ENCODE measurements at places on chromosomes 7 and 10.

DNA sequence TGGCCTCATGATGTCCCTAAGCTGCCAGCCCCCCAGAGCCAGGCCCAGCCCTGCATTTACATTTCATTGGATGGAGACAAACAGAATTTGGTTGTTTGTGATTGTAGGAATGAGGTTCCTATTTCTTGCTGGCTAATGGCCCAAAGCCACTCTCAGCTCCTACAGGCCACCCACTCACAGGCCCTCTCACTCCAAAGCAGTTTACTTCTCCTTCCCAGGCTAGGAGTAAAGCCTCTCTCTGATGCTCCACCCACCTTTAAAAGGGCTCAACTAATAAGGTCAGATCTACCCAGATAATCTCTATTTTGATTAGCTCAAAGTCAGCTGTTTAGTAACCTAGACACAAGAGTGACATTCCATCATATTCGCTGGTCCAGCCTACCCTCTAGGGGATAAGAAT is 11.2 kb upstream of the CUZD1 start:
- no peak for DNase-seq

GRCh38 chr10:44066527-44067255 is 318.2 kb downstream of the CXCL12 start:
- DNase-seq, result no peak

DNA sequence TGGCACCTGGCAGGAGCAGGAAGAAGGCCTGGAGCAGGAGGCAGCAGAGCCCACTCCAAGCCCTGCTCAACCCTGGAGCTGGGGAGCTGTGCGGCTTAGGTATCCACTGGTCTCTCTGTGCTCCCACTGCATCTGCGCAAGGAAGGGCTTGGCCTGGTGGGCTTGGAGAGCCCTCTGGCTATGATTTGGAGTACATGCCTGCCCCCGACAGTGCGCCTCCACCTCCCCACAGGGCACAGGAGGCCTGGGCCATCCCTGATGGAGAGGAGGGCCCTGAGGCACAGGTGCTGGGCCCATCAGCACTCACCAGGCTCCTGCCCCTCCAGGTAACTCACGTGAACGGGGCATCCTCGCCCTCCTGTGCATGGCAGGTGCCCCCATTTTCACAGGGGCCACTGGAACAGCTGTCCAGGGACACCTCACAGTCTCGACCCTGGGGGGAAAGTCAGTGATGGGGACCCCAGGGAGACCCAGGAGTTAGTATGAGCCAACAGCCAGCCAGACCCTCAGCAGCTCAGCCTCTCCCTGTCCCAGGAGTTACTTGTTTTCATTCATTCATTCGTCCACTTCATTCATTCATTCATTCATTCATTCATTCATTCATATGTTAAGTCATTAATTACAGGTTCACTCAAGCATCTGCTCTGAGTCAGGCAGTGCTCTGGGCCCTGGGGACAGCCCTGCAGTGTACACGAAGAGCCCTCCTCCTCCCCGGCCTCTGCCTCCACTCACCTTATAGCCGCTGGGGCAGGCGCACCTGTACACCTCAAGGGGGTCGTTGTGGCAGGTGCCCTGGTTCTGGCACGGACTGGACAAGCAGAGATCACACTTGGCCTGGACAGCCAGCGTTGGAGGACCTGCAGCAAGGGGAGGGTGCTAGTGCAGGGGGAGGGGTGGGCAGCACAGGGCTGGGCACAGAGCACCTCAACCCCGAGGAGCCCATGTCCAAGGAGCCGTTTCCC is 167.2 kb downstream of the SLIT1 start:
- DNase-seq, result no peak

DNA sequence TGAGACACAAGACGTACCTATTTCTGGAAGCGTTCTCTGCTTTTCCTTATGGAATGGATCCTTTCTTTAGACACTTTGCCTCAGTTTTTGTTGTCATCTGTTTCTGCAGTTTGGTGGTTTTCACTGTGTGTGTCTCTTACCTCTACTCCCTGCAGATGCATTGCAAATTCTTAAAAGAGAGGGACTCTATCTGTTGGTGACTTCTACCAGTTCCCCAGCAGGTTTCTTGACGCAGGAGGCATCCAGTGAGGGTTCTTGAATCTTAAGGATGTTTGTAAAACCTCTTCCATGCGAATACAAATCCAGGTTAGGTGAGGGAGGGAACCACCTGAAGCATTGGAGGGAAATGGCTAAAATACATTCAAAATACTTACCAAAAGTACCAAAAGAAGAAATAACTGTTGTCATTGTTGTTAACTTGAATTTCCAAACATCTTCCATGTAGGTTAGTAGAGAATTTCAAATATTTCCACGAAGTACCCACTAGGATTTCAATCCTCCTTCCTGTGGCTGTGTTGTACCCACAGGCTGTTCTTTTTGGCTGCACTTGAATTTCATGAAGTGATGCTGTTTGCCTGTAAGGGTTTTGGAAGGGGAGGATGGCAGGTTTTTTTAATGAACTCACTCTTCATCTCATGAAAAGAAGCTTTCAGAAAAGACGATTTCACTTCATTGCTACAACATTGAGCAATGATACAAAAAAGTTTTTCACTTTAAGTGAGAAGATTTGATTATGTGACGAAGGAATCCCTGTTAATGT is 32.2 kb downstream of the PLXDC2 start:
- DNase-seq, result no peak

- DNase-seq, result peak; percentile 10
Measured at GRCh38 chr7:43758029-43758821, at the start of gene BLVRA. Gene BLVRA, plus strand, starts transcription at chr7:43758680. Its CDS starts 12,479 bp downstream, at chr7:43771159.

DNA sequence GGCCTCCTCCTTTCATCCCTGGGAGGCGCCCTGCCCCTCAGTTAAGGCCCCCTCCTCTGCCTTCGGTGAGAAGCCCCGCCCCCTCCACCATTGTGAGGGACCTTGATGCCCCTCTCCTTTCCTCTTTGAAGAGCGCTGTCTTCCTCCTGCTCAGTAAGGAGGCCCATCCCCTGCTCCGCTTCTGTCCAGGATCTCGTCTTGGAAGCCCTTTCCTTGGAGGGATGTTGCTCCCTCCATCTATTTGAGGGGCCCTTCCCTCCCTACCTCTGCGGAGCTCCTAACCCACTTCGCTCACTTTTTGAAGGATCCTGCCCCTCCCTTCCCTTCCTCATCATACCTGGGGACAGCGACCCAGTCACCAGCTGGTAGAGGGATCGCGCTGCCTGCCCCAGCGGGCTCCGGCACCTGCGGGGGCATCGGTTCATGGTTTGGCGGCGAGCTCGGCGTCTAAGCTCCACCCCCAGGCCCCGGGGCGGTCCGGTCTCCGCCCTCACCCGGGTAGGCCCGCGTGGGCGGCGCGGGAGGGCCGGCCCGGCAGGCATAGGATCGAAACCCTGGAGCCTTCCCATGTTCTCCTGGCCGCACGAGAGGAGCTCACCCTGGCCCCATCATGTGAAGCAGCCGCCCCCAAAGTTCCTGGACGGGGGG is 4.1 kb downstream of the KCNIP2 start:
- DNase-seq, result peak; percentile 24

GRCh38 chr7:112603673-112604072 is 122.9 kb downstream of the LSMEM1 start:
- no peak for DNase-seq

DNA sequence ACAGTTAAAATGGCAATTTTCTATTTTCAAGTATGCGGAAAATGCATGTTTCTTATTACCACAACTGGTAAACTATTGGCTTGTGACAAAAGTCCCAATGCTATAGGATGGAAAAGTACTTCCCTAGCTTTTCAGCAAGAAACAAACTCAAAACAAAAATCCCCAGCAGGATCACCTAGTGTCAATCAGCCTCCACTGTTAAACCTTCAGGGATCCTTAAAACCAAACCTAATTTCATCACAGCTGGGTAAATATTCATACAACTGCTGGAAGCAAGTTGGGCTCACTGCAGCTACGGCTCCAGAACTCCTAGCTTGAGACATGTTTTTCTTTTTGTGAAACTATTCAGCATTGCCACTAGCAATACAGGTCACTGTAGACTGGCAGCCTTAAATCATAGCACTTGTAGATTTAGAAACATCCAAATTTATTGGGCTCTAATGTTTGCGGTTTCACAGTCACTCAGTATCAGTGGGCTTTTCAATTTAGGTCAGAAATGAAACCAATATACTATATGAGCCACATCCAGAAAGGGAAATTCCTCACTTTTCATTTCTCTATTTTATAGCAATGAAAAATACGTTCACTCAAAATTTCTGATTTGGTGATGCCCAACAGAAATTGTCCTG is 145.2 kb upstream of the ANK3 start:
- DNase-seq, result no peak

DNA sequence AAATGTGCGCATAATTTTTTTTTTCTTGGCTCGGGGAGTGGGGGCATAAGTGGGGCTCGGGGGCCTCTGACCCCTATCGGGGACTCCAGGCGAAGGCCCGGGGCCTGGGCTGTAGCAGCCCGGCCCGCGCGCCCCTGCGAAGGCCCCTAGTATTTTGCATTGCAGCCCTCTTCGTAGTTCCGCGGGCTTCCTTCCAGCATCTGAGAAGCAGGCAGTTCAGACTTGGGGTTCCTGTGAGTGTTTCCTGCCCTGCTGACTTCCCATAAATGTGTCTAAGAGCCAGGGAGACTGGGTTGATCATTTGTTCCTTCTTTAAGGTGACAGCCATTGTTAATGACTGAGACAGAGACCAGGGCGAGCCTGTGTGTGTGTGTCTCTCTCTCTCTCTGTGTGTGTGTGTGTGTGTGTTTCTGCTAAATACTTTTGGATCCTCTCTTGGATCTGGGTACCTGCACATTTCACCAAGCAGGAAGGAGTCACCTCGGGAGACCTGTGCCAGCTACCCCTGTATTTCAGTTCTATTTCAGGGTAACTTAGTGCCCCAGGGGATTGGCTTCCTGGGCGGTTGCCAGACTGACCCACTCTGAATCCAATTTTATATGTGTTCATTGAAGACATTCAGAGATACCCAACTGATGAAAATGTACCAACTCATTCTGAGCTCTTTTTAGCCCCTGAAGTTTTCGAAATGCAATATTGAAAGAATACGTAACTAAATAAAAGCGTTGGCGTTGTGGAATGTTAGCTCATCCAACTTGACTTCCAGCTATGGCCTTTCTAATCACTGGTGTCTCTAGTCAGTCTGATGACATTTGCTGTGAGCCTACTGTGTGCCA is 805 bp downstream of the MSRB2 start:
- DNase-seq, result no peak

GRCh38 chr10:986881-987619 is 1.2 kb upstream of the GTPBP4 start:
- no peak for DNase-seq

- DNase-seq, result no peak
Measured at GRCh38 chr7:92135052-92135889, 994 bp upstream of the CYP51A1 start.

DNA sequence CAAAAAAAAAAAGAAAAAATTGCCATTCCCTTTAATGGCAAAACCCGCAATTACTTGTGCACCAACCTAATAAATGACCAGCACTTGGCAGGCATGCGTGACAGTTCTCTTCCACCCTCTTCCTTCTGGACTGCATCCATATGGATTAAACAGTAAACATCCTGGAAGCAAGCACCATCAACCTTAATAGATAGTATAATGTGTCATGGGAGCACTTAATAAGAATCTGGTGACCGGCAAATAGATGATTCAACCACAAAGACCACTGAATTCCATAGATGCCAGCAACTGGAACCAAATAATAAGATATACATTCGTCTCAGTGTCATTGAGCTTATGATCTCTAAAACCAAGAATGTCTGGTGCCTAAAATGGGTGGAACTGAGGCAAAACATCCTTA is 610.2 kb downstream of the CALN1 start:
- DNase-seq, result no peak

DNA sequence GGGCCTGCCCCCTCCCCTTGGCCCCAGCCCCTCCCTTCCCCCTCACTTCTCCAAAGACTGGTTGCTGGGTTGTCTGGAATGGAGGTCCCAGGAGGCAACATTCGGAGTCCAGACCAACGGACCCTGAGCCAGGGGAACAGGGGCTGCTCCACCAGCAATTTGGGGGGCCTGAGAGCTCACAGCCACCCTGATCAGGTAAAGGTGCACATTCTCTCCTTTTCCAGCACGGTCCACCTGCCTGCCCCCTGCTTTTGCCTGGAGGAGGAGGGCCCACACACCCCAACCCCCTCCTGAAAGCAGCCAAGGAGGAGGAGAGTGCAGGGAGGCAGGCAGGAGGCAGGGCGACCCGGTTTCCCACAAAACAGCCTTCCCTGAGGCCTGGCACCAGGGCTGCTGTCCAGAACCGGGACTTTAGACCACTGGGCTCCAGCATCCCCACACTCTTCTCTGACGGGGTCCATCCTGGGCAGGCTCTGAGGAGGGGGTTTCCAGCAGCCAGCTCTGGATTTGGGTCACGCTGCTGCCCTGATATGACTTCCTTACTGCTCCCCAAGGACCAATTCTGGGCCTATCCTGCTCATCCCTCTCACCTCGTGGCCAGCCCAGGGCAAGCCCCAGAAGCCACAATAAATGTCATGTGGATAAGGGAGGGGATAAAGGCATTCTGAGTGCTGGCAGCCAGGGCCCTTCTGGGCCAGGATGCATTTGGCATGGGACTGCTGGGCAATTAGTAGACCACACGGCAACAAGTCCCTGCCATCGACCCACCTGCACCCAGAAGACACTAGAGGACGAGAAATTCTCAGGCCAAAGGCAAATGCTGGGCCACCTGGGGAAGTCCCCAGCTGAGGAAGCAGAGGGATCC is 1.1 kb upstream of the CAMK2B start:
- no peak for DNase-seq

- no peak for DNase-seq
Measured at GRCh38 chr10:110735620-110736027, 91.5 kb downstream of the RBM20 start.

DNA sequence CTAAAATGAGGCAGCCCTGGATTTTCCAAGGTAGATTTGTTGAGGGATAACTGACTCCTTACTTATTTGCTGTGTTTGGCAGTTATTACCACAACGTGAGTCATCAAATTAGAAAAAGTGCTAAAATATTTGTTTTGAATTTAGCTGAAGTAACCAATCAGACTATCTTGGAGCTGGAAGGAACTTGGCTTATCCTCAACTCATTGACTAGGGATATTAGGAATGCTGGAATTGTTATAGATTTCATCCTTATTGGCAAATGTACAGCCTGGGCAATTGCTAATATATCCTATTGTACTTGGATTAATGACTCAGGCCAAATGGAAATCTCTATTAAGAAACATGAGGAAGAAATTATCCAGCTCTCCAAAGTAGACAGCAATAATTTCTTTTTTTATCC is 1189.0 kb upstream of the LRRN3 start:
- no peak for DNase-seq

DNA sequence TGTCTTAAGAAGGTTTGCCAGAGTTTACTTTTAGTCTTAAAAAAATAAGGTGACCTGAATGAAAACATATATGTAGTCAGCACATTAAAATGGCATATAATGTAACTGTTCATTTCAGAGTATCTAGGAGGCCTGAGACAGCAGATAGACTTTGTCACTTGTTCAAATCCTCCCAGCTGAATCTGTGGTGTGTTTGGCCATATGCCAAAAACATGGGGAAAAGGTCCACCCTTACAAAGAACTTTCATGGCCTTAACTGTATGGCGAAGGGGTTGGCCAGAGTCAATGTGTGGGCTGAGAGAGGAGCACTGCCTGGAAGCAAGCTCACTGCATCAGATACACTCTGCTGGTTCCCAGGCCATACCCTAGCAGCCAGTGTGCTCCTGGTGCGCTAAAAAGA is 113.7 kb downstream of the ALOX5 start:
- DNase-seq, result no peak
